SK-N-DZ (cell line): ENCODE measurements at places on chromosomes 1 and 21.

GRCh38 chr21:35565204-35565611 is 495.1 kb downstream of the SETD4 start:
- DNase-seq, result no peak

DNA sequence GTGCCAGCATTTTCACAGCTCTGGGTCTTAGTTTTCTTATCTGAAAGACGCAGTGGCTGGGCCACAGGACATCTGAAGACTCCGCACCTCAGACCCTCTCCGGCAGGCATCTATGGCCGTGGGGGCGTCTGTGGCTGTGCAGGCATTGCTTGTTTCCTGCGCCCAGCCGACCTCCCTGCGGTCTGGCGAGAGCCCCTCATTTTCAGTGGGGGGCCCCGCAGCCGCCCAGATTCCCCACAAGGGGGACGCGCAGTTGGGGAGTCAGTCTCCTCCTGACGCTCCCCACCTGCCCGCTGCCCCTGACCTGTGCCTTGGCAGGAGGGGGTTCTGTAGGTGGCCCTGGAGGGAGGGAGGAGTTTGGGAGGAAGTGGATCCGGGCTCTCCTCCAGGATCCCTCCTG is 3.5 kb upstream of the TFF1 start:
- DNase-seq, result no peak

- DNase-seq, result no peak
These were observed 7.0 kb downstream of the SELE start for GRCh38 chr1:169726851-169727250.

GRCh38 chr21:40976198-40977109 is 129.5 kb upstream of the DSCAM start:
- peak; percentile 35 for DNase-seq

DNA sequence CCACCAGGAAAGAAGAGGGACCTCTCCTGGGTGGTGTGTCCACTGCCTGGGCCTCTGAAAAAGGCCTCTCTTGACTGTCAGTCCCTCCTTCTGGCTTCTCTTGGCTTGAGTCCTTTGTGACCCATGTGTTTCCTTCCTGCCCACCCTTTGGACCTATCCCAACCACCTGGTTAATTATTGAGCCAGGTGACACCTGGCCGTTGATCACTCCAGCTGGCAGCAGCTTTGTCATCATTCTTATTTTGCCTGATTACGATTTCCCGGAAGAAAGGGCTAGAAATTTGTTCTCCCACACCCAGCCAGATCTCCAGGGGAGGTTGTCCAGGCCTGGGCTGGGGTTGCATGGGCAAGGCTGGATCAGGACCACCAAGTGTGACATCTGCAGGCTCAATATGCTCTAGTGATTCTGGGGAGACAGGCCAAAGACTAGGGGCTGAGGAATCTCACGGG is 24.8 kb downstream of the CSF1 start:
- DNase-seq, result no peak

DNA sequence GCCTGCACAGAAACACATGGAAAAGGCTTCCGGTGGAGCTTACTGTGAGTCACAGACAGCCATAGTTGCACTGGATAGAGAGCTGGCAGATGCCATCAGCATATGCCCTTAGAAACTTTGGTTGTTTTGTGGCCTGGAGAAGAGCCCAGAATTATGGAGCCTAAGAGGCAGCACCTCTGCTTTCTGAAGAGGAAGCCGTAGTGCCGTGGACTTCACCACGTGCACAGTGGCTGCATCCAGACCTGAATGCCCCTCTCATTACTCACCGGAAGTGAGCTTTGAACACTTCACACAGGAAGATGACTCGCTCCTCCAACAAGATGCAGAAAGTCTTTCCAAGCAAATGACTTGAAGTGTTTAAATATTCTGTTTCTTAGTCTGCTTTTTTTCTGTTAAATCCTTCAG is 28.4 kb downstream of the JUN start:
- no peak for DNase-seq

DNA sequence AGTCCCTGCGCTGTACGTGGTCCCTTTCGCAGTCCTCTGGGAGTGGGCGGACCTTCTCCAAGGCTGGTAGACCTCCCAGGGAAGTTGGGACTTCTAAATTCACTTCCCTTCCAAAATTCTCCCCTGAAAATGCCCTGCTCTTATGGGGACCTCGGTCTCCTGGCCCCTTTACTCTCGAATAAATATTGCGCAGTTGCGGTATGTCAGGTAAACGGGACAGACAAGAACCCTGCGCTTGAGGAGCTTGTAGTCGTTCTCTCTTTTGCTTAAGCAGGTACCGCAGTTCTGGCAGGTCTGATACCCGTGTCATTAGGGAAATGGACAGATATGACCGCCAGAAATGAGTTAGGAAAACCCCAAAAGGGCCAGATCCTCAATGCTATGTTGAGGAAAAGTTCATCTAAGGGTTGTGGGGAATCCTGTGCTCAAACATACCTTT is 561 bp downstream of the KIF2C start:
- DNase-seq, result no peak

- no peak for DNase-seq
These were observed 4.2 kb downstream of the GLIS1 start for GRCh38 chr1:53734650-53735211.

DNA sequence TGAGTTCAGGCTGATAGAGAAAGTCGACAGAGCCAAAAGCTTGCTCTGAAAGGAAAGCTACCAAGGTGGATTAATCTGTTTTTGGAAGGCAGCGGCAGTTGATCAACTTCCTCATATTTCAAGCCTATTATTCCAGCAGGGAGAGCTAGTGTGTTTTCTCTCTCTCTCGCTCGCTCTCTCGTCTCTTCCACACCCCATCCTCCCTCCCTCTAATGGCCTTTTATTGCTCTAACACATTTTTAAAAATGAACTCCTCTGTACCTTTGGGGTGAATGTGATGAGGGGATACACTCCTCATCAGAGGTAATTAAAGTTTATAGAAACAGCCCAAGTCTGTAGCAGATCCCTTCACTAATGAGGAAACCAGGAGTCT is 126.4 kb downstream of the CLIC6 start:
- DNase-seq, result no peak

DNA sequence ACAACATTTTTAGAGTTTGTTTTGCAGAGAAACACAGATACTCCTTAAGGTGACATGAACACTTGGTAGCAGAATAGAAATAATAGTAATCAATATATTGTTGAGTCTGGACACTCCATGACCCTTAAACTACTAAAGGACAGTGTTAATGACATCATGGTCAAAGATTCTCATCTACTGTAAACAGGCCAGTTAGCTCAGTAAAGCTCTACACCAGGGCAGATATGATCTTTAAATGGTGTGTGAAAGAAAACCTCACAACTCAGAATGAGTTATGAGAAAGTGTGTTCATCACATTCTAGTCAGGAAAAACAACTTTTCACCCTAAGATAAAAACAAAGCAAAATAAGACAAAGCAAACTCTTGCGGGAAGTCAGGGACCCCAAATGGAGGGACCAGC is 58.1 kb upstream of the ADAMTS5 start:
- DNase-seq, result no peak

GRCh38 chr1:13836136-13836535 is 136.1 kb downstream of the PRDM2 start:
- DNase-seq, result no peak
